ENCODE measurements at places on chromosomes 1 and 21.
A peak's percentile ranks its signal among the peaks of the same experiment; 100 is the strongest.

- no peak for DNase-seq
Observed at GRCh38 chr1:46221749-46222148, 18.6 kb downstream of the LURAP1 start.

DNA sequence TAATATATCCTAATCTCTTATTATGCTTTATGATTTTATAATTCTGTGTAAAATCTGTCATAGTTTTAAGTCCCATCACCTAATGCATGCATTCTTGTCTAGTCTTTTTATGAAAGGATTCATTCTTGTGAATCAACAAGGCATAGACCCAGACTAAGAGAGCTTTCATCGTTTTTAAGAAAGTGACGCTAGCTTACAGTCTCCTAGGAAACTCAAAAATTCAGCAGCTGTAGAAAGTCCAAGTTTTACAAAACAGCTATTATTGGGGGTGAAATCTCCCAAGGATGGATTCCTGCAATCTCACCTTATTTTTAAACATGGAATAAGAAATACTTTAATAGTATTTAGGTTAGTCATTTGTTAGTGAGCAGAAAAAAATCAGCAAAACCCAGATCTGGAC is 104.7 kb downstream of the NCAM2 start:
- DNase-seq: no peak

DNA sequence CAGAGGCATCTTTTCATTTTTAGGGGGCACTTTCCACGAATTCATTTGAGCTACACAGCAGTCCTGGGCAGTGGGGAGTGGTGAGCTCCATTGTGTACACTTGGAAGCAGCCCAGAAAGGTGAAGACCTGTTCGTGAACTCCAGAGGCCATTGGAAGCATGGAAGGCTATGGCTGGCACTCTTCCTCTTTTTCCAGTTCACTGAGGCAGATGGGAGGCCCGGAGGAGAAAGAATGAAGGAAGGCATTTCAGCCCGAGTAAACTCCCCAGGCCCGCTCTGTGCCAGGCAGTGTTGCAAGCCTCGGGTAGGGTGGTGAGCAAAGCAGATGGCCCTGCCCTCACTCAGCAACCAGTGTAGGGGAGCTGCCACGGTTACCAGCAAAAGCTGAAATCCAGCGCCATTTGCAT is 673 bp upstream of the DHCR24 start:
- DNase-seq: no peak

DNA sequence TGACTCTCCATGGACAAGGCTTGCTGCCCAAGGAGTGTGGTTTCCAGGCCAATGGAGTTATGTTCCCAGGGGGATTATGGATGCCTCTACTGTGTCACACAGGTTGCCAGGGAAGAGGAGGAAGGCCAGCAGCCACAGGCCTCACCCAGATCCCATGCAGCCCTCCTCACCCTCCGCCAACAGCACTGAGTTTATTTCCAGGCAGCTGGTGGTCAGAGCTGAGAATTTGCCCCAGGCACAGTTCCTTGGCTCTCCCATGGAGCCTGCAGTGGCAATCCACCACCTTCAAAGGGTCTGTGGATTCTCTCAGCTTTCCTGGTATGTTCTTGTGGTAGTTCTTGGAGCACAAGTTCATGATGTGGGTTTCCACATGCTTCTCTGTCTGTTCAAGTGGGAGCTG is 79.2 kb downstream of the NTNG1 start:
- no peak for DNase-seq

GRCh38 chr1:204359474-204360255 is at the start of gene PLEKHA6:
TSS of gene PLEKHA6 (minus strand) at chr1:204359929. CDS start at chr1:204273727, 86,202 bp downstream.
- peak; percentile 55 for DNase-seq

DNA sequence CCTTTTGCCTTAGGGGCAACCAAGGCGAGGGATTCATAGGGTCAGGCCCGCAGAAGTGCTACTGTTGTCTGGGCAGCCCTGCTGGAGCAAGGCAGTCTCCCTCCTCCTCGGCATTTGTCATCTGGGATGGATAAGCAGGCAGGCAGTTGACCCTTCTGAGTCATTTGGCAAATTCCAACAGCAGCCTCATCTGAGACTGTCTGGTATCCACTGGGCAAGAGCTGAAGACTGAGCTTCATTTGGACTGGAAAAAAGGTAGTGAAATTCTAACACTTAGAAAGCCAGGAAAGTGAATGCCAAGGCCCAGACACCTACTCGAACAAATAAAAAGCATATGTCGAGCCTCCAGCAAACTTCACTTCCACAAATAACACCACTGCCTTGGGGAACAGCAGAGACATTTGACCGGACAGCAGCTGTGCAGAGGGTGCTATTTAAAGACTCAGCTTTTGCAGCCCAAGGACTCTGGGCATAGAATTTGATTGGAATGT is 4.0 kb upstream of the ZBTB40 start:
- DNase-seq: no peak

DNA sequence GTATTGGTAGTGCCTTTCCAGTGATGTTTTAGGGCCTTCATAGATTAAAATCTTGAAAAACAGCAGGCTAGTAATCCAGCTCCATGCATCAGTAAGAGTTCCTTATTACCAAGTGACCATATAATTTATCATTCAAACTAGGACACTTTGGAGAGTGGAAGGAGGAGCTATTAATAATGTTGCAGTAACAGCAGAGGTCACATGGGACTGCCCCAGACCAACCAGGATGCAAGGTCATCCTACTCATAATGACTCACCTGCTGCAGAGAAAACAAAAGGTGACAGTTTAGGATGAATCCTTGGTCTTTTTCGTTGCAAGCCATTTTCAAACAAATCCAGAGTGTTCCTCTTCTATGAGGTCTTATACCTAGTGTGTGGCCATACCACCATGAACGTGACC is 187.4 kb downstream of the NUF2 start:
- DNase-seq: no peak

- no peak for DNase-seq
Observed at GRCh38 chr21:31650930-31651329, 8.6 kb upstream of the SOD1 start.

DNA sequence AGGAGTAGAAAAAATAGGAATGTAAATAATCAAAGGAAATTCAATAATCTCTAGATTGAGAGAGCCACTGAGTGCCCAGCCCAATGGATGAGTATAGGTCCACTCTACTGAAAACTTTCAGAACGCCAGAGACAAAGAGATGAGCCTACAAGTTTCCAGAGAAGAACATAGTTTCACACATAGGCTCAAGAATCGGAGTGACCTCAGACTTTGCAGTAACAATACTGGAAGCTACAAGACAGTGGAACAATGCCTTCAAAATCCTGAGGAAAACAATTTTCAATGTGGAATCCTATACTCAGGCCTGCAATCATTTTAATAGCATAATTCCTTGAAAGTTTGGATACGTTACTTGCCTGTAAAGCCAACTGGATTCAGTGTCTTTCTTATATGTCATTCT is 11.0 kb downstream of the GJA4 start:
- DNase-seq: no peak

GRCh38 chr1:218501161-218501560 is 156.0 kb downstream of the TGFB2 start:
- DNase-seq: no peak

DNA sequence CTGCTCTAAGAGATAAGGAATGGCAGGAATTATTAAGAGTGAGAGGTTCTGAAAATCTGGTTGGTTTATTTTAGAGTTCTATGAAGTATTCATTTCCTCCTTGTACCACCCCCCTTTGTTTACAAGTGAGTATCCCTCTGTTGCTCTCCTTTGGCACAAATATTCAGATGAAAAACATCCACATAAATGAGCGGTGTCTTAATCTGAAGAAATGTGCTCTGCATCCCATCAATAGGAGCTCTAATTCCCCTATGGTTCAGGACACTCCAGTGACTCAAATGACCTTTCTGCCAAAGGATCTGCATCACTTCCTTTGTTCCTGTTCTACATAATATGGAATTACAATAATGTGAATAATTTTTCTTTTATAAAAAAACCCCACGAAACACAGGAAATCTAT is 16.6 kb downstream of the DDAH1 start:
- DNase-seq: no peak

Measured in renal cortex interstitium (tissue), 15 donors.